ENCODE measurements at places on chromosomes 4 and X.

GRCh38 chr4:140877781-140878180, 121.6 kb upstream of the TBC1D9 start:
- no peak for DNase-seq

DNA sequence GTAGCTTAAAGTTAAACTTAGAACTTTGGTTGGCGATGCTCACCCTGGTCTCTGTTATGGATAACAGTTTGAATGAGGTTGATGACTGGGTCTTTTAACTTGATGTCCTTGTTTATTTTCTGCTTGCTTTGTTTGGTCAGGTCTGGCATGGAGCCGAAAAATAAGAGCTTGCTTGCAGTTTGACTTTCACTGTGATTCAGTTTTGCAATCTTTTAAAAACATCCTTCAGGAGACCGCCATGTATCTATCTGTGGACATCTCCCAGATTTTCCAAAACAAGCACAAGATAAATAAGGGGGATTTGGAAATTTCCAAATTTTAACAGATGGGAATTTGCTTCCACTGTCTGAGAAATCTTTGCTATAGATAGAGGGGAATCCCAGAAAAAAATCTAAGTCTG, 246.7 kb downstream of the PALLD start:
- no peak for DNase-seq

DNA sequence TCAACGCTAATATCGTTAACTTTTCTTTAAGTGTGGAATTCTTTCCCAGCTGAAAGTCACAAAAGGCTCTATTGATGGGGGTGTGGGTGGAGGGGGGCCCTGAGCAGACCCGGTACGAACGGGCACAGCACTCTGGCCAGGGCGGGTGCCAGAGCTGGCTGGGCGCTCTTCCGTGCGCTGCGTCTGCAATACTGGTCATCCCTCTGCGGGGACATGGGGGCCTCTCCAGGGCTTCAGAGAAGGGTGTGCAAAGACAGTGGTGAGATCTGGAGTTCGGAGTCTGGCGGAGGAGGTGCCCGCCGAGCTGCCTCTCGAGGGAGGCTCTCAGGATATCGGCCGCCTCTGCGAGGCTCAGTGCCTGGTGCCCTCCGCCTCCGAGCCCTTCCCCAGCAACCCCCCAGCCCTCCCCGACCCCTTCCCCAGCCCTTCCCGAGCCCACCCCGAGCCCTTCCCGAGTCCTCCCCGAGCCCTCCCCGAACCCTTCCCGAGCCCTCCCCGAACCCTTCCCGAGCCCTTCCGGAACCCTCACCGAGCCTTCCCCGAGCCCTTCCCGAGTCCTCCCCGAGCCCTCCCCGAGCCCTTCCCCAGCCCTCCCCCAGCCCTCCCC, 34.3 kb downstream of the FGFRL1 start:
- DNase-seq = no peak

GRCh38 chrX:5397409-5397808, 831.3 kb downstream of the NLGN4X start:
- no peak for DNase-seq

DNA sequence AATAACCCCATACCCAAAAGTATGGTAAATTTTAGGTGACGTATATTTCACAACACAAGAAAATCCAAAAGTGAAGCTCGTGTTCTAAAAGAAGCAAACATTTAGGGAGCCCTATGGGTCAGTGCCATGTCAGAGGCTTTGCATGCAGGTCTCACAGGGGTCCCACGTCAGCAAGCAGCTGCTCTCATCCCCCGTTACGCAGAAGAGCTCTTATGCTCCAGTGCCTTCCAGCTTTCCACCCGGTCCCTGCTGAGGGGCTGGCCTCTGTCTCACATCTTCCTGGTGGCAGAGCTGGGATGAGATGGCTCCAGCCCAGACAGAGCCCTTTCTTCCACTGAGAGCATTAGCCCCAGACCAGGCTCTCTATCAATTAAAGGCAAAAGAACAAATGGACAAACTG, 82.0 kb downstream of the IRF2 start:
- no peak for DNase-seq

DNA sequence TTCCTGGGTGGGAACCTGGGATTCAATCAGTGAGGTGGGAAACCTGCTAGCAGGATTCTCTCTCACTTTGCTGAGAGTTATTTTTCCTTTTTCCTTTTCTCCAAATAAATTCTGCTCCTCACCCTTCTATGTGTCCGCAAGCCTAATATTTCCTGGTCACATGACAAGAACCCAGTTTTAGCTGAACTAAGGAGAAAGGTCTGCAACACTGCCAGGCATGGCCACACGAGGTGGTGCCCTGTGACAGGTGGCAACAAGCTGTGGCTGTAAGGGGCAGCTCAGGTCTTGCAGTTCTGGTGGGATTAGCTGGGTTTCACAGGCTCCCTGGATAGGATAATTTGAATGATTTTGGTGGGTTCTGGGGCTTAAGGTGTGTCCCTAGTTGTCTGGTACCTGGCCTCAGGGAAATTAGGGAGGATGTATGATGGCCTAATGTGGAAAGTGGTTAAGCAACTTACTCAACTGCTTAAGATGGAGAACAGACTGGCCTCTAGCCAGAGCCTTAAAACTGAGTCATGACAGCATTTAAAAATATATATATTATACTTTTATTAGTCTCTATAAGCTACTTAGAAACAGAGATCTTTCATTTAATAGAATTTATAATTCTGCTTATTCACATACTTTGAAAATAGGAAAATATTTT, 215.0 kb downstream of the IL15 start:
- no peak for DNase-seq

DNA sequence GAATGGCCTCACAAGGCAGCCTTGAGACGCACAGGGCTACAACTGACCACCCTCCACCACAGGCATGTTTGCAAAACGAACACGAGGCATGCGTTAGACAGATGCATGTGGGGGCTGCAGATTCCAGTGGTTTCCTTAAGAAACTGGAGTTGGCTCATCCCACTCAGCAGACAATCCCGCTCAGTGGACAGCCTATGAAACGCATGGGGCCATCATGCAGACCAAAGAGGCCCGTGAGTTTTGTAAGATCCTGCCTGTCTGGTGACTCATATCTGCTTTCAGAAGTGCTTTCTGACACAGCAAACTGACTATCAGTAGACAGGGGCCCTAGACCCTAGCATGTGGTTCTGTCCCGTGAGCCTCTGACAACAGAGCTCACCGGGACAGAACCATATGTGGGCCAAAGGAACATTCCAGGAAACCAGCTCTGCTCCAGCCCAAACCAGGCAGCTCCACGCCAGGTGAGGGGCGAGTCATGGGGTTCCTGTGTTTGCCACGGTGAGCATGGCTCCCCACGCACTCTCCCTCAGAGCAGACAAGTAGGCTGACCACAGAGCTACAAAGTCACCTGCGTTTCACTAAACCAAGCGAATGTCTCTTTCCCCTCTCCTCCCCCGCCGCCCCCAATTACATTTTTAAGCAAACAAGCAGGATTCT, 74.4 kb downstream of the MTMR1 start:
- peak; percentile 39 for DNase-seq

DNA sequence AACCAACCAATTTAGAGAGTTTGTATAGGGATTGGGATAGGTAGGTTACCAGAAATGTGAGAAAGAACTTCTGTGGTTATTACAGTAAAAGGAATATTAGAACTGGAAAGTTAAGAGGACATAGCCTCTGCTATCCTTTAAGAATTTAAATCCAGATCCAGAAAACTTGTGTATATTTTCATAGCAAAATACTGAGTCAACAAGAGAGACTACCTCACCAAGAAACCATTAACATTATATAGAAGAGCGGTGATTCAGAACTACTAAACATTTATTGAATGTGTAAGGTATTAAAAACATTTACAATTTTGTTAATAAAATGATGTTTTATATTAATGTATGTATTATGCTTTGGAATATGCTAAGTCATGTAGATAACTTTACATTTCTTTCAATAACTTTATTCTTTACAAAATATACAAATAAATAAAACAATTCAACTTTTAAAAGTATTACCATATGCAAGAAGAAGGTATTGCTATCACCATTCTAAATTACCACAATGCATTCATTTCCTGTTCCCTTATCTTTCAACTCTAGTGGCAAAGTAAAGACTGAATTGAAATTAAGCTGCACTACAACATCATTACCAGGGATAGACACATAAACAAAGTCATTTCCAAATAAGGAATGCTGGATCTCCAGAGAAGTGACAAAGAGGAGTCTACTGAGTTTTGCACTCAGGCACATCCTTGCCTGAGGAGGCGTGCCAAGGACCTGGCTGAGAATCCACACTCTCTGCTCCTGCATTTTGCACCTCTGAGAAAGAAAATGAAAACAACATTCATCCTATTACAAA, 6.1 kb upstream of the BDH2 start:
- no peak for DNase-seq

- no peak for DNase-seq
Measured at GRCh38 chrX:81201071-81201470, 642 bp downstream of the HMGN5 start.

DNA sequence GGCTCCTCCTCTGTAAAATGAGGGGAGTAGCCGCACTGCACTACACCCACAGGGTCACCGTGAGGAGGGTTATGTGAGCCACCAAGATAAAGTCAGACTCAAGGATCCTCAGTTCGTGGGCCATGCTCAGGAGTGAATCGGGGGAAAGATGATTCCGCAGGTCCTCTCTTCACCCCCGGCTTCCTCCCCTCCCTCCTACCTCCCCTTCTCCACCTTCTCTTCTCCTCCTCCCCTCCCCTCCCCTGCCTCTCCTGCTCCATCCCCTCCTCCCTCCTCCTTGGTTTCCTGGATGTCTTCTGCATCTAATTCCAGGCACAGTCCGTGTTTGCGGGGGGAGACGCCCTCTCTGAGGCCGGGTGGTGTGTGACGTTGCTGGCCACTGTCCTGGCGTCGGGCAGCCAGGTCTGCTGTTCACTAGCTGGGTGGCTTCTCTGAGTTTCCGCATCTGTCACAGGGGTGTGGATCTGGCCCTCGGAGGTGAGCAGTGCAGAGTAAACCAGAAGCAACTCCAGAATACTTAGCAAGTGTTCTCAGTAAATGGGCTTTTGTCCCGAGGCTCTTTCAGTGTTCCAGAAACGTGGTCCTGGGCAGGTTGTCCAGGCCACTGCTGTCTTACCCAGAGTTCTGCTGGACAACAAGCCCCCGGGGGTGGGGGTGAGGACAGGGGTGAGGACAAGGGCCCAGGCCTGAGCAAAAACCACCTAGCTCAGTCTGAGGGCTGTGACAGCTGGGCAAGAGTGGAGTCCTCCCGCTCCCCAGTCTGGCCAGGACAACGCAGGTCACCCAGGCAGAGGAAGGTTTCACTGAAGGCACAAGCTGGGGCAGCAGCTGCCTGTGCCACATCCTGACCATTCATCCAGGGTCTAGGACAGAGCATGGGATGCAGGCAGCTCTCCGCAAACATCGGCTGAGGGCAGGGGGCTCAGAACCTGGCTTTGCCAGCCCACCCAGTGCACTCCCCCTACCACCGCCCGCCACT, 92.4 kb downstream of the PPP2R2C start:
- DNase-seq = no peak

GRCh38 chr4:60034361-60034760, 1165.8 kb upstream of the ADGRL3 start:
- no peak for DNase-seq

GRCh38 chrX:31652650-31653049, 580.8 kb upstream of the FTHL17 start:
- no peak for DNase-seq

- no peak for DNase-seq
Measured at GRCh38 chrX:2962381-2962780, 33.2 kb upstream of the ARSD start.

- no peak for DNase-seq
Measured at GRCh38 chr4:7831330-7831729, 108.3 kb downstream of the AFAP1 start.

- DNase-seq = peak; percentile 4
Measured at GRCh38 chrX:144637731-144638130, 609.6 kb upstream of the SPANXN1 start.

DNA sequence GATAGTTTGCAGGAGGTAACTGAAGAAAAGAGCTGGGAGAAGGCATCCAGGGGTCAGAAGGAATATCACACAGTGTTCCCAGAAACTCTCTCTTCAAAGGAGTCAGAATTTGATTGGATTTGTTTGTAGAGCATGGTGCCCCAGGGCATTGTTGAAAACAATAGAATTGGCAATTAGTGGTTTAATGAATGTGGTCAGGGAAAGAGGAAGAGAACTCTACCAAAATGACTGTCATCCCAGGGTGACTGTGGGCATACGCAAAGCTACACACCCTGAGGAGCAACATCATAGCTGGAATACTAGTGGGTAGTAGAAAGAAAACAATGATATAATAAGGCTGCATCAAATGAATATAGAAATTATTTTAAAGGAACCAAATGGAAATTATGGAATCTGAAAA, 21.5 kb downstream of the TNIP2 start:
- no peak for DNase-seq

- DNase-seq = no peak
Measured at GRCh38 chrX:46235778-46236177, 309.4 kb downstream of the ZNF674 start.

DNA sequence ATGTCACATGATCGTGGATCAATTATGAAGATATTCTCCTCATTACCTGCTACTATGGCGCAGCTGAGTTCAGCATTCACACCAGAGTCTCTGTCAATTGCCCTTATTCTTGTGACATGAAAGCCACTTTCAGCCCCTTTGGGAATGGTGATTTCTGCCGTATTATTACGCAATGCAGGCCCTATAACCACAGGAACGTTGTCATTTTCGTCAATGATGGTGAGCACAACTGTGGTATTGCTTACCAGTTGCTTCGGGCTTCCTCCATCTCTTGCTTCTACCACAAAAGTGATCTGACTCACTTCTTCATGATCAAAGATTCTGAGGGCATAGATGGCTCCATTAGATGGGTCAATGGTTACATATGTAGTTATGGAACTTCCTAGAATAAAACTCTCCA, 2.1 kb downstream of the PCDH18 start:
- no peak for DNase-seq

DNA sequence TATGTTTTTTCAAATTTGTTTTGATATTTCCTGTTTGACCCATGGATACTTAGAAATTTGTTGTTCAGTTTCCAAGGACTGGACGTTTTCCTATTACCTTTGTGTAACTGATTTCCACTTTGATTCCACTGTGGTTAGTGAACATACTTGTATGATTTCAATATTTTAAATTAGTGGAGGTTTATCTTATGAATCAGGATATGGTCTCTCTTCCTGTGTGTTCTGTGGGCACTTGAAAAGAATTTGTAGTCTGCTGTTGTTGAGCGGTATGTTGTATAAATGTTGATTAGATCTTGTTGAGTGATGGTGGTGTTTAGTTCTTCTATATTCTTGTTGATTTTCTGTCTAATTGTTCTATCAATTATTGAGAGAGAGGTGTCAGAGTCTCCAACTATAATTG, 21.2 kb upstream of the LAMTOR3 start:
- DNase-seq = no peak

- no peak for DNase-seq
Measured at GRCh38 chr4:147683188-147683591, 773 bp downstream of the PRMT9 start.

GRCh38 chr4:70915874-70916559, 13.8 kb downstream of the MOB1B start:
- no peak for DNase-seq

GRCh38 chrX:25105221-25105620, 89.5 kb upstream of the ARX start:
- DNase-seq = no peak

GRCh38 chr4:3689576-3690550, 76.3 kb upstream of the ADRA2C start:
- no peak for DNase-seq
